ENCODE measurements at places on chromosomes 2 and 18. TPM values are rescaled to one million over a fixed set of nuclear protein-coding genes. Genes with fewer than 3 reads are reported as not detected.
A peak's percentile ranks its signal among the peaks of the same experiment; 100 is the strongest.

DNA sequence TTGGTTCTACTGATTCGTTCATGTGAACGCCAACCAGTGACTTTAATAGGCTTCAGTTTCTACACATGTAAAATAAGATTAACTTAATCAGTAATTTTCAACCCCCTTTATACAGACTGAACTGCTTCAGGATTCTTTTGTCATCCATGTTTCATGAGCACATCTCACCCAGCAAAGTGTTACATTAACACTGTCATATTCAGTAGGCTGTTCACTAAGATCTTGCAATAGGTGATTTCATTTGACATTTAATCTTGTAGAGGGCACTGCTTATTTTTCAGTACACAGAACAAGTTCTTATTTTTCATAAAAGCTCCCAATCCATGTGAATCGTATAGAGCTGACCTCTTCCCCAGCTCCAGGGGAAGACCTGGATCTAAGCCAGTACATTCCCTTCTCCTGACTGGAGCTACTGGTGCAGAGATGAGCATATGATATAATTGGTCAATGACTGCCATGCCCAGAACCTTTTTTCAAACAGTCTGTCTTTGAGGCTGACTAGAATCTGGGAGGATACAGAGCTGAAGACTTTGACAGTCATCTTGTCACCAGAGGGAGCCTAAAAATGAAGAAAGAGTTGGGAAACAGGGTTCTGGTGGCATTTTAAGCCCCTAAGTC is 72.2 kb upstream of the CHRNA1 start:
- H3K4me1 ChIP-seq = no peaks in the 10 kb centered on the region
- no peak overlapping the region for H3K4me3 ChIP-seq

DNA sequence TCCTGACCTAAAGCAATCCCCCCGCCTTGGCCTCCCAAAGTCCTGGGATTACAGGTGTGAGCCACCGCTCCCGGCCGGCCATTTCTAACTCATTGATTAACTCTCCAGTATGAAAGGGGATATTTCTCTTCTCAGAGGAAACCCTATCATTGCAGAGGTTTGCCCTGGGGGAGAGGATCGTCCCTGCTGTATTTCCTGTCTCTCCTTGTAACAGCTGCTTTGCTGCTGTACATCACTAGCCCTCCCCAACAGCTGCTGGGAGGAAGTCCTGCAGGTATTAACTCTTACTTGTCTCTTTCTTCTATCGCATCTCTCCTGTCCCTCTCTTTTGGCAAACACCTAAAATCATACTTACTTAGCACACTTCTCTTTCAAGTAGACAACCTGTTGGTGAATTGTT is 219.0 kb upstream of the DSEL start:
- H3K27me3 ChIP-seq = no peaks in the 10 kb centered on the region
- H3K4me1 ChIP-seq = no peaks in the 10 kb centered on the region
- no peaks in the 10 kb centered on the region for H3K36me3 ChIP-seq
- DNase-seq = no peak
- no peak overlapping the region for H3K4me3 ChIP-seq

DNA sequence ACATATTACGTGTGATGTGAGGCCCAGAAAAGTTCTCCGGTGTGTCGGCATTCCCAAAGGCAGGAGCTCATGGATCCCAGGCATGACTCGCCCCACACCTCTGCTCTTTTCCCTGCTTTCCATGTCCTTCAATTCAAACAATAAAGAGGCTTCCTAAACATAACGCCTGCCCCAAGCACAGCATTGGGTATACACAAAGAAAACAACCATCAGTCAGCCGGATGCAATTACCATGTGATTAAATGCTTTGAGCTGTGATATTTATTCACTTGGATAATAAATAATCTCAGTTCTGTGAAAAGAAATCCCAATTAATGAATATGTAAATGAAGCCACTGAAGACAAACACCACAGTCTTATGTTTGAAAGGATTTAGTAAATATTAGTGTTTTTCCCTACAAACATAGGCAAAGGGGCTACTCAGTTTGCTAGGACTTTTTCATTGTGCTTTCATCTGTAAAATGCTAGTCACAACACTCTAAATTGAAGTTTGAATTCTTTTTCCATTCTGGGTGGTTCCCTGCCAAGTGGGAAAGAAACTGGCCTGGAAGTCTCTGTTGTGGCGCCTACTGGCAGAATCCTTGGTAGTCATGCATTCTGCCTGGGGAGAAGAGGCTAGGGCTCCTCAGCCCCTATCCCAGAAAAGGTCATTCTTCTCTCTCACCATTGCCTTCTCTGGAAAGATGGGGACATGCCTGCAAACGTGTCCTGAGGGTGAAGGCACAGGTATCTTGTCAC is 144.7 kb downstream of the COL6A3 start:
- H3K27me3 ChIP-seq = no peaks in the 10 kb centered on the region
- H3K4me1 ChIP-seq = no peaks in the 10 kb centered on the region
- no peak for DNase-seq
- no peak overlapping the region for H3K4me3 ChIP-seq
- H3K27ac ChIP-seq = peak overlapping the region; percentile 29
- no peaks in the 10 kb centered on the region for H3K36me3 ChIP-seq

GRCh38 chr2:74735009-74735408 is 81.0 kb downstream of the SEMA4F start:
- no peak overlapping the region for H3K4me3 ChIP-seq
- H3K27ac ChIP-seq = no peak overlapping the region
- no peak for DNase-seq
- no peaks in the 10 kb centered on the region for H3K27me3 ChIP-seq
- H3K36me3 ChIP-seq = no peaks in the 10 kb centered on the region
- H3K4me1 ChIP-seq = no peaks in the 10 kb centered on the region

DNA sequence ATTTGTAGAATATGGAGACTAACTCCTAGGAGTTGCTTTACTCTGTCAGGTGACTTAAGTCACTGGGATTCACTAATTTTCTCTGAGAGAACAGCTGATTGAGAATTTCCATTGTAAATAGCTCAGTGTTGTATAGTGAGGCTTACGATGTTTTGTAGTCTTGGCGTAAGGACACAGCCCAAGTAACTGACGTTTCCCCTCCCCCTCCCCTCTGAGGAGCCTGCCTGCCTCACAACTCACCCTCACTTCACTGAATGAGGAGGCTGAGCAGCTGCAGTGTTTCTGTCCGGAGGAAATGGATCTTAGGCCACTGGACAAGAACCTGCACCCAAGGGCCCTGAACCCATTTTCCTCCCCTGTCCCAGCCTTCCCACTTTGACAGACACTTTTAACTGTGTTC is 264.6 kb downstream of the PHLPP1 start:
- H3K27ac ChIP-seq = no peak overlapping the region
- peaks cover 4% of the 10 kb centered on the region for H3K4me1 ChIP-seq
- H3K4me3 ChIP-seq = no peak overlapping the region
- no peaks in the 10 kb centered on the region for H3K27me3 ChIP-seq
- no peak for DNase-seq

DNA sequence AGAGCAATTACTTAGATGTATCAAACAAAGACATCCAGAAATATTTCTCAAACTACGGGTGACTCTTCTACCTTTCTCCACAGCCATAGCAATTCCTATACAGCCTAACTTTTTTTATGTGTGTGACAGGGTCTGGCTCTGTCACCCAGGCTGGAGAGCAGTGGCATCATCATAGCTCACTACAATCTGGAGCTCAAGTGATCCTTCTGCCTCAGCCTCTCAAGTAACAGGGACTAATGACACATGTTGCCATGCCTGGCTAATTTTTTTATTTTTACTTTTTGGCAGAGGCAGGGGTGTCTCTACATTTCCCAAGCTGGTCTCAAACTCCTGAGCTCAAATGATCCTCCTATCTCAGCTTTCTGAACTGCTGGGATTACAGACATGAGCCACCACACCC is 328.9 kb upstream of the NT5C1B start:
- no peaks in the 10 kb centered on the region for H3K4me1 ChIP-seq
- no peaks in the 10 kb centered on the region for H3K27me3 ChIP-seq
- H3K4me3 ChIP-seq = no peak overlapping the region
- no peaks in the 10 kb centered on the region for H3K36me3 ChIP-seq
- DNase-seq = no peak

GRCh38 chr2:19073522-19073921 is 284.9 kb downstream of the OSR1 start:
- peaks cover 6% of the 10 kb centered on the region for H3K4me1 ChIP-seq
- H3K27ac ChIP-seq = no peak overlapping the region
- no peak overlapping the region for H3K4me3 ChIP-seq
- H3K27me3 ChIP-seq = no peaks in the 10 kb centered on the region
- no peak for DNase-seq

- no peak for DNase-seq
- no peaks in the 10 kb centered on the region for H3K4me1 ChIP-seq
- H3K27me3 ChIP-seq = no peaks in the 10 kb centered on the region
- H3K36me3 ChIP-seq = no peaks in the 10 kb centered on the region
- no peak overlapping the region for H3K27ac ChIP-seq
Observed at GRCh38 chr2:101357376-101357775, 29.9 kb downstream of the CREG2 start.

The CREG2 gene
- 0.36 TPM for total RNA-seq

The PXDN gene
- total RNA-seq = 126 TPM

The ACMSD gene
- total RNA-seq = not detected
